Aorta (tissue), 5 donors: ENCODE measurements at places on chromosomes 12 and 14. TPM values are rescaled to one million over a fixed set of nuclear protein-coding genes. Genes with fewer than 3 reads are reported as not detected.

The DCTN2 gene
- total RNA-seq, result 122 TPM

DNA sequence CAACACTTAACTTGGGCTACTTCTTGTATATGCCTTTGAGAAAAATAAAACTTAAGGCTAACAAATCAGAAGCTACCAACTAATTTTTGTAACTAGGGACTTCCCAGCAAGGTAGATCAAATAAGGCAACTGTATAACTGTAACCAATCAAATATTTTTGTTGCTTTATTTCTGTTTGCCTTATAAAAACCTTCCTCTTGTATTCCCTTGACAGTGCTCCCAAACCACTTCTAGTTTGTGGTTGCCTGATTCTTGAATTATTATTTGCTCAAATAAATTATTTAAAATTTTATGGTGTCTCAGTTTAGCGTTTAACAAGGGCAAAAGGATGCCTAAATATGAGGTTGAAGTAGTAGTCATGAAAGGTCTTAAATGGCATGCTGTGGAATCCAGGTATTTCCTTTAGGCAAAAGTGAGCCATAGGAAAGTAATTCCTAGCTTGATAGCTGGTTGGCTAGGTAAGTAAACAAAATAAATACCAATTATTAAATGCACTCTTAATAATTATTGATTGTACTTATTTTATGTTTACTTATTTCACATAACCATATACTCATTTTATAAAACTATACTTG lies 632.6 kb downstream of the RPL10L start:
- H3K27me3 ChIP-seq, result no peaks in the 10 kb centered on the region
- H3K27ac ChIP-seq, result no peak overlapping the region
- no peaks in the 10 kb centered on the region for H3K4me1 ChIP-seq
- H3K4me3 ChIP-seq, result no peak overlapping the region
- no peak for DNase-seq

- no peak overlapping the region for H3K4me3 ChIP-seq
- DNase-seq, result no peak
- no peaks in the 10 kb centered on the region for H3K27me3 ChIP-seq
- H3K4me1 ChIP-seq, result no peaks in the 10 kb centered on the region
- H3K27ac ChIP-seq, result no peak overlapping the region
Observed at GRCh38 chr12:38736821-38737220, 168.6 kb downstream of the CPNE8 start.

- no peaks in the 10 kb centered on the region for H3K4me1 ChIP-seq
- DNase-seq, result no peak
- H3K27ac ChIP-seq, result no peak overlapping the region
Observed at GRCh38 chr14:56844406-56845002, 34.2 kb upstream of the OTX2 start.
